ENCODE measurements at places on chromosomes 5 and 9.
A peak's percentile ranks its signal among the peaks of the same experiment; 100 is the strongest.

GRCh38 chr5:135887881-135888614, 7.6 kb downstream of the IL9 start:
- ATAC-seq, result no peak

DNA sequence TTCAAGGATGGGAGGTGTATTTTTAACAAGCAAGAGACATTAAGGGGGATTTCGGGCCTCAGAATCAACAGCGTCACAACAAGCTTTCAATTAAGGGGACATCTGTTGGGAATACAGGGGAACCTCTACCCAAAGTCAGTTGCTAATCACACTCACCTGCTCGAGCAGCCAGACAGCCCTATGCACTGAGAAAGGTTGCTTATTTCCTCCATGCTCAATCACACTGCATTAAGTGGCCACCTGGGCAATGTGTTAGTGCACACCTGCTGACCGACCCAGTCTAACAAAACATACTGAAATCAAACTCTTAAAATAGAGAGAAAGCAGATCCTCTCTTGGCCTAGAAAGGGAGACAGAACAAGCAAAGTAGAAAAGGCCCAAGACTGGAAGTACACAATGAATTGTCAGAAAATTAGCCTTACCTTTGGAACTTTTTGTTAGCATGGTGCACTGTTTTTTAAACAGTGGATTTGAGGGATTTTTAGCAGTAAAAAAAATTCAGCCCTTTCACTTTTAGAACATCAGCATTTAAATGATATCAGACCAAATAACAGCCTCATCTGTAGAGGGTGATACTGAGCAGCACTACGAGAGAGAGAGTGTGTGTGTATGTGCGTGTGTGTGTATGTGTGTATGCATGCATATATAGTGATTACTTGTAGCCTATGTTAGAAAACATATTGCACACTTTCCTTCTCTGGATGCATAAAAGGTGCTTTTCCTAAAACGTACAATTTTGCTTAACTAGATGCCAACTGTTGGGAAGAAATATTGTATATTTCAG, 1118.6 kb upstream of the DMAC1 start:
- no peak for ATAC-seq

DNA sequence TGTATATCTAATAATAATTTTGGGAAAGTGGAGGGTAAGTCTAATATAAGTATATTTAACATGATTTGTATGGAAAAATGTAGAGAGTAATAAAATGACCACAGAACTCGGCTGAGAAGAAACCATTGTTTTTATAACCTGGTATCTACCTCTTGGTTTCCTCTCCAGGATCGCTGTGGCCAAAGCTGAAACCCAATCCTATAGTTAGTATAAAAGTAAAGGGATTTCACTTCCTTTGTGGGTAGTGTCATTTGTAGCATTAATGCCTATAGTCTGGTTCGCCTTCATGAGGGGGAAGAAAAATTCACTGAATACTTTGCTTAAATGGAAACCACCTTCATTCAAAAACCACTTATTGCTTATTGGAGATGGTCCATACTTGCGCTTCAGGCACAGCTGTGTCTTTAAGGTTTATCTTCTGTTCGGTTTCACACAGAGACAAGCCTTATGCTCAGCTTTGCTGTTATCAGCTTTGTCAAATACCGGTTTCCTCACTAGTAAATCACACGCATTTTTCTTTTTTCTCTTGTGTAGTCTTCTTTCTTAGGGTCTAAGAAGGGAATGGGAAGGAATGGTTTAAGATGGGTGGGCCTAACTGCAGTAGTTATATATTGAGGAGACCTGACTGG, 12.1 kb downstream of the PIK3R1 start:
- ATAC-seq, result no peak

- ATAC-seq, result no peak
Observed at GRCh38 chr9:110104261-110104809, 103.6 kb downstream of the C9orf152 start.

DNA sequence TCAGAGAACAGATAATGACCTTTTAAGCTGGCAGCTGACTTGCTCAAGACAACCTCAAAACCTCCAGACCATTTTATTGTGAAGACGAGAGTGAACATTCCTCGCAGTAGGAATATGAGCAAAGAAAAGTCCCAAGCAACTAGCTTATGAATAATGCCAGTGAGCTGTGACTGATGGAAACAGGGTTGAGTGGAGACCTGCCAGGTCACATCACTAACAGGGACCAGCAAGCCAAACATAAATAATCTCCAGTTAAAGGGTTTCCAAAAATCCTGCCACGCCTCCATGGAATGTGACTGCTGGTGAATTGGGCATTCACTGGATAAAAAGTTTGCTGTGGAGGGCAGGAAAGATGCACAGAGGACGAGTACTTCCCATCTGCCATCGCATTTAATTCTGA, 185.4 kb downstream of the CRB2 start:
- ATAC-seq, result no peak

GRCh38 chr9:6106711-6107339, 91.4 kb upstream of the RANBP6 start:
- ATAC-seq, result no peak

- ATAC-seq, result no peak
Observed at GRCh38 chr5:132251220-132251725, 6.2 kb upstream of the PDLIM4 start.

- no peak for ATAC-seq
Observed at GRCh38 chr9:79952401-79952800, 380.6 kb downstream of the TLE4 start.

DNA sequence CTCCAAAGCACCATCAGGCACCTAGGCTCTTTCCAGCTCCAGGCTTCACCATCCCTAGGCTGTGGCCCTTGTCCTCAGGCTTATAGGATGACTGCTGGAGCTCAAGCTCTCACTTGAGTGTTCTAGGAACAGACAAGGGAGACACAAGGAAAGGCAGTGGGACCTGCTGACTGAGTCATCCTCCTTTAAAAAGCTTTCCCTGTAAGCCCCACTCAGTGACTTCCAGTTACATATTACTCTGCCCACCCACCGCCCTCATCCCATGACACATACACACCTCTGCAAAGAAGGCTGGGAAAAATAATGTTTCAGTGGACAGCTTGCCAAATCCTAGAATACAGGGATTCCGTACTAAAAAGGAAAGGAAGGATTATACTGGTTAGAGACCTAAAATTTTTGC, 154.2 kb upstream of the ZNF366 start:
- ATAC-seq, result no peak

DNA sequence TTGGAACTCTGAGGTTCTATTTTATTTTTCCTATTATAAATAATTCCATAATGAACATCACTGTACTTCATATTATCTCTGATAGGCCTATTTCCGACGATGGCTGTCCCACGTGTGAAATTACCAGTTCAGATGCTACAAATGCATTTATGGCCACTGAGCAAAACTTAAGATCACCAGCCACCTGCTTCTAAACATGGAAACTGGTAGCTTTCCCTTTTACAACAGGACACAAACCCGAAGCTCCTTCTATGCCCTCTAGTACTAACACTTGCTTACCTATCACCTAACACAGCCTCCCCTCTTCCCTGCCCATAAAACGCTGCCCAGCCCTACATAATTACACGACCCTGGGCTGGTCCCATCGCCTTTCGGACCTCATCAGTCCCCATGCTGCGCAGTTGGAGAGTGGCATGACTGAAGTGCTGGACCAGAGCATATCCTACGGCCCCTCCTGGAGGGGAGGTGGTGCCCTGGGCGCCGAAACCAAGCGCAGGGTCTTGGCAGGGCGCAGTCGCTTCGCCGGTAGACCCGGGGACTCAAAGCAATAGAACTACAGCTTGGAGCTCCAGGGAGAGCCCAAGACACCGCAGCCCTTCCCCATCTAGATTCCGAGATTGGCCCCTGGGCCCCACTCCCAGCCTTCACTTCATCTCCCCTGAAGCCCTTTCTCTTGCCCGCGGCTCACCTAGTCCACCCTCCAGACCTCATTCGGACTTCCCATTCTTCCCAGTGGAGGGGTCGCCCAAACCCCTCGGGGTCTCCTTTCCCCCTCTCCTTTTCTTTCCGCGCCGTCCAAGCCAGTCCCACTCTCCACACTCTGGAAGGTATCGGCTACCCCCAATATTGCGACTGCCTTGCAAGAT, 1.0 kb upstream of the SAP30L start:
- no peak for ATAC-seq

DNA sequence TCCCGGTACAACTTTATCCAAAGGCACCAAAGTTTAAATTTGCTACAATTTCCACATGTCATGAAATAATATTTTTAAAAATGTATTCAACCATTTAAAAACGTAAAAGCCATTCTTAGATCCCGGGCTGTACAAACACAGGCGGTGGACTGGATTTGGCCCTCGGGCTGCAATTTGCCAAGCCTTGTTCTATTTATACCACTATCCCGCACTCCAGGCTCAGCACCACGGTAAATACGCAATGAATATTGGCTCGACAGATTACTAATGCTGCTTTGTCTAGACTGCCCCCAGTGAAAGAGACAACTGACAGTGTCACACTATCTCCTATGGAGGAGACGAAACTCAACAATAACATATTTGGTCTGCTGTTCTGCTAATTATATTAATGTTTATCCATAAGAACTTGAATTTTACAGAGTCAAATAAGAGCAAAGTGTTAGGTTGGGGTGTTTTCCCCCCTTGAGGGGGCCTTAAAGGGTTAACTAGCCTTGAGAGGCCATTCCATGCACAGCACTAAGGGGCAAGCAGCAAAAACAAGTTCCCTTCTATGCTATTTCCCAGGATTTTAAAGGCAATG, 98.1 kb downstream of the MARCHF11 start:
- ATAC-seq, result no peak

GRCh38 chr5:113070901-113071300, 94.3 kb downstream of the DCP2 start:
- no peak for ATAC-seq

- ATAC-seq, result no peak
Observed at GRCh38 chr9:28720746-28721145, 1147.5 kb upstream of the C9orf72 start.

- no peak for ATAC-seq
Observed at GRCh38 chr5:74514888-74515551, 125.5 kb downstream of the ENC1 start.

GRCh38 chr9:100355561-100355960, 2.8 kb upstream of the TEX10 start:
- ATAC-seq, result no peak

- no peak for ATAC-seq
Observed at GRCh38 chr5:124466011-124466410, 280.4 kb downstream of the ZNF608 start.

GRCh38 chr9:35662437-35662836, 2.6 kb downstream of the ARHGEF39 start:
- no peak for ATAC-seq

GRCh38 chr5:169746147-169746694, 109.1 kb downstream of the DOCK2 start:
- peak; percentile 74 for ATAC-seq

GRCh38 chr9:121945281-121945680, 147.8 kb downstream of the TTLL11 start:
- ATAC-seq, result no peak

- peak; percentile 5 for ATAC-seq
Observed at GRCh38 chr9:113589890-113590289, 126.4 kb downstream of the RGS3 start.

DNA sequence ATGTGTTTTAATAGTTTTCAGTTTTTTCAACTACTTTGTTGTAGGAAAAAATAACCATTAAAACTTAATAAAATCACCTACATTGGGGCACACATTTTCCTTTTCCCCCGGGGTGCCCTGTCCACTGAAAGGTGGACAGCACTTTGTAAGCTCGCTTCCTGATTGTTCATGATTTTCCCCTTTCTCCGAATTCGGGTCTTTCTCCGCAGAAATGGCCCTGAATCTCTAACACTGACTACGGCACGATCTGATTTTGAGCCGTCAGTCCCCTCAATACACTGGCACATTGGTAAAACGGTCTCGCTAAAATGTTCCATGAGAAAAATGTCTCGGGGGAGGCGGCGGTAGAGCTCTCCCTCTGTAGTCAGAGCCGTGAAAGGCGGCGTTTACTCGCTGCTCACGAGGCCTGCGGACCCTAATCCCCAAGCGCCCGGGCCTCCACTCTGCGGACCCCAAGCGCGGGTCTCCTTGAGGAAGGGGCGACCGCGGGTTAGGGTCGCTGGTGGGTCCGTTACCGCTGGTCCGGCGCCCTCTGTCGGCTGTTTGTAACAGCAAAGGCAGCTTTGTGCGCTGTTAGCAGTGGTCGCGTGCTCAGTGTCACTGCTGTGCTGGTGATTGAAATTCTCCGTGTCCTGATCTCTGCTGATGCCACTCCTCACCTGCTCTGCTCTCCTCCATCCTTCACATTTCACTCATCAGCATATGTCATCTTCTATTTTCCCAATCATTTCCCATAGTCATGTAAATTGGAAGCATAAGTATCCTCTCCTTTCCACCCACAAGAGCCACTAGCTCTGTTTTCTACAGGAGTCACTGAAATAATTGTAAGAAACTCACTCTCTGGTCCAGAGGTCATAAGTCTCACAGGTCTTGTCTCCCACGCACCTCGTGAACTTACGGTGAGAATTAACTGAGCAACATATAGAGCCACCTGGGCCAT, 10.8 kb upstream of the IFNA2 start:
- peak; percentile 82 for ATAC-seq

GRCh38 chr5:2761921-2762488, 10.5 kb upstream of the IRX2 start:
- ATAC-seq, result no peak

DNA sequence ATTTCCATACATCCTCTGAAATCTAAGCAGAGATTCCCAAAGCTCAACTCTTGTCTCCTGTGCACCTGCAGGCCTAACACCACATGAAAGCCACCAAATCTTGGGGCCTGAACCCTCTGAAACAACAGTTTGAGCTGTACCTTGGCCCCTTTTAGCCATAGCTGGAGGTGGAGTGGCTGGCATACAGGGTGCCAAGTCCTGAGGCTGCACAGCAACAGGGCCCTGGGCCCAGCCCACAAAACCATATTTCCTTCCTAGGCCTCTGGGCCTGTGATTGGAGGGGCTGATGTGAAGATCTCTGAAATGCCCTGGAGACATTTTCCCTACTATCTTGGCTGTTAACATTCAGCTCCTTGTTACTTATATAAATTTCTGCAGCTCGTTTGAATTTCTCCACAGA, 26.5 kb downstream of the DOCK2 start:
- no peak for ATAC-seq

DNA sequence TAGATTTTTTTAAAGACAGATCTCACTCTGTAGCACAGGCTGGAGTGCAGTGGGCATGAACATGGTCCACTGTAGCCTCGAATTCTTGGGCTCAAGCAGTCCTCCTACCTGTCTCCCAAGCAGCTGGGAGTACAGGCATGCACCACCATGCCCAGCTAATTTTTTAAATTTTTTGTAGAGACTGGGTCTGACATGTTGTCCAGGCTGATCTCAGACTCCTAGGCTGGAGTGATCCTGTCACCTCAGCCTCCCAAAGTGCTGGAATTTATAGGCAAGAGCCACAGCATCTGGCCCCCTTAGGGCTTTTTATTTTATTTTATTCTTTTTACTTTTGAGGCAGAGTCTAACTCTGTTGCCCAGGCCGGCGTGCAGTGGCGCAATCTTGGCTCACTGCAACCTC, 56.4 kb downstream of the NSD1 start:
- ATAC-seq, result no peak

DNA sequence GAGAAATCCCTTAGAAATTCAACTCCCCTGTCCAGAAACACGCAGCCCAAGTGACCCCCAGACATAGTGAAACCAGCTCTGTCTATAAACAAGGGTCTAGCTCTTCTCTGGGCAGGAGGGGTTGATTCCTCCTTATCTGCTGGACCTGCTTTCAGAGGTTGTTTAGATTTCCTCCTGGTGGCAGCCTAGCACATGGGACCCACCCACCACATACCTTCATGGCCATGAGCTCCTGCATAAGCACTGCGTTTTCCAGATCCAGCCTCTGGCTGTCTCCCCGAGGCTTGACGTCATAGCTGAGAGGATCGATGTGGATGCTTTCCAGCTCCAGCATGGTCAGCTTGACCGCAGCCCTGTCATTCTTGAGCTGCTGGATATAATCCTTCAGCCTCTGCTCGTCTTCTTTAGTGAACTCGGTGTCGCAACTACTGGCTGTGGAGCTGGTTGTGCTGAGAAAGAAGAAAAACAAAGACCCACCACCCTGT, 77.0 kb downstream of the DCP2 start:
- ATAC-seq, result no peak

All from activated T-helper 17 cell treated with anti-CD3 and anti-CD28 coated beads, Interleukin-2, amount 50 U/mL, for 72 hours (primary cell).